ENCODE measurements at places on chromosomes 7 and 10. TPM values are rescaled to one million over a fixed set of nuclear protein-coding genes. Genes with fewer than 3 reads are reported as not detected.

ACTR3C gene
- total RNA-seq: not detected

NUDT5 gene
- 53.5 TPM for total RNA-seq

APBB1IP gene
- not detected for total RNA-seq

ELOVL3 gene
- total RNA-seq: not detected

ATRNL1 gene
- total RNA-seq: 35.9 TPM

SPDYE5 gene
- total RNA-seq: not detected

PLXNA4 gene
- total RNA-seq: 16.2 TPM

All from glutamatergic neuron (in vitro differentiated cells).